ENCODE measurements at places on chromosomes 1 and 21.

DNA sequence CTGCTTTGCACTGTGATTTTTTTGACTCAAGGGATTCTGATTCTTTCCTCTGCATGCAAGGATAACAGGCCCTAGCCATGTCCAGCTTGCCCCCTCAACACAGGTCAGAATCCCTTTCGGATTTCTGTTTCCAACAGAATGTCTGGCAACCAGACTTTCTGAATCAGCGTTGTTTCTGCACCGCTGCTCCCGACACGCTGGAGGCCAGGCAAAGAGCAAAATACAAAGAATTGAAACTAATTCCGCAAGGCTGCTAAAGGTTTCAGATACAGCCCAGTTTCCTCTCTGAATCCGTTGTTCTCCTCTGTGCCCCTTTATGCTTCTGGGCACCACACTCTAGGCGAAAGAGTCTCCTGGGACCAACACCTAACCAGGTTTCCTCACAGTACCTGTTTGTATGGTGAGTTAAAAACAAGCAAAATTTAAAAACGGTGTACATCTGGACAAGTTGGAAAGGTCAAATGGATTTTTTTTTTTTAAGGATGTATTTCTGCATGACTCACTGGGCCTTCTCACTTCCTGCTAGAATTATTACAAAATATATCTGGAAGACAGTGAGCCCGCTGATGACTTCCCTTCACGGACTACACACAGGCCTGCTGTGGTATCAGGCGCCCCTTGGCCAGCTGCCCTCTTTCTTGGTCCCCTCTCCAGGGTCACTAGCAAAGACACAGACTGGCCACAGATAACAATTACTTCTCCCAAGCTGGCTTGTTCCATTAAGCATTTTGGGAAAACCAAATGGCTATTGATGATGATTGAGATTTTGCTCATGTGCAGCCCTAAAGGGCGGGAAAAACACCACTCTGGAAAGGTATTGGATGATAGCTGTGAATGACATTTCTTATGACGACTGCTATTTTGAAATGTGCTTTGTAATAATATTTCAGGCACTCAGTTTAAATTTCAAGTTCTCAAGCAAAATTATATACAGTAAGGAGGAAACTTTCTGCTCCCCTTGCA, 118.3 kb downstream of the TGFB2 start:
- no peak for DNase-seq

GRCh38 chr1:91799863-91800262, 86.1 kb downstream of the TGFBR3 start:
- no peak for DNase-seq

- DNase-seq = no peak
Measured at GRCh38 chr1:118589238-118589846, 398.8 kb downstream of the TBX15 start.

GRCh38 chr1:157487504-157487903, 64.8 kb downstream of the FCRL5 start:
- DNase-seq = no peak

GRCh38 chr1:118949315-118949714, 38.8 kb downstream of the TBX15 start:
- DNase-seq = no peak

DNA sequence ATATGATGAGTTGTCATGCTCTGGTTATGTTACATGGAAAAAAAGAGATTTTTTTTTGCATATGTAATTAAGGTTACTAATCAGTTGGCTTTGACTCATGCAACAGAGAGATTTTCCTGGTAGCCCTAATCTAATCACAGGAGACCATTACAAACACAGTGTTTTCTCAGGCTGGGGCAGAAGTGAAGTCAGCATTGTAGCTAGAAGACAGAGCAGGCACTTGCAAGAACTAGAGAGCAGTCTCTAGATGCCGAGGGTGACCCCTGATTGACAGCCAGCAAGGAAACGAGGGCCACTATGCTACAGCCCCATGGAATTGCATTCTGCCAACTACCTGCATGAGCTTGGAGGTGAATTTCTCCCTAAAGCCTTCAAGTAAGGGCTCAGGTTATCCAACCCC, 151.3 kb downstream of the RUNX1 start:
- no peak for DNase-seq

GRCh38 chr1:26375081-26375480, 2.5 kb upstream of the ZNF683 start:
- no peak for DNase-seq

GRCh38 chr1:30728832-30729638, 5.7 kb upstream of the MATN1 start:
- no peak for DNase-seq

DNA sequence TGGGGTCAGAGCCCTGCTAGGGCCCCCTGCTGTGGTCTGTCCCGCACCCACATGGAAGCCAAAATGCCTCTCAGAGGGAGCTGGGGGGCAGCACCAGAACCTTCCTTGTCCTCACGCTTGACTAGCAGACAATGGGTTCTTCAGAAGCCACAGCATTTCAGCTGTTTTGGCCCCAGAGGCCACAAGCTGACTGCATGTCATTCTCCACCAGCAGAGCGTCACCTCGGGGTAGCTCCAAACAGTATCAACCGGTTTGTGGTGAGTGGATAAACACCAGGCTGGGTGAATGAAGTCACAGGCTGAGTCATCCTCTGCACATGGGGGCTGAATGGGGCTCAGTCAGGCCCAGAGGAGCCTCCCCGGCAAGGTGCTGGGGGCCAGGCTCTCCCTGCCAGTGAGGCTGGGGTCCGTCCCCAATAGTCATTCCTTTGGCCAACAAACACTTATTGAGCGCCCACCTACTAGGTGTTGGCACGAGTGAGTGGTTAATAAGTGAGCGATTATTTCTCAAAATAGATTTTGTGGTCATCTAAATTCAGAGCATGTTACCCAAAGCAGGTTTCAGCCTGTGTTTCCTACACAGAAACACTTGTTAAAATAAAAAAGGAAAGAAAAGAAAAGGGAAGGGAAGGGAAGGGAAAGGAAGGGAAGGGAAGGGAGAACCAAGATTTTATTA, 9.1 kb downstream of the OLIG1 start:
- no peak for DNase-seq

DNA sequence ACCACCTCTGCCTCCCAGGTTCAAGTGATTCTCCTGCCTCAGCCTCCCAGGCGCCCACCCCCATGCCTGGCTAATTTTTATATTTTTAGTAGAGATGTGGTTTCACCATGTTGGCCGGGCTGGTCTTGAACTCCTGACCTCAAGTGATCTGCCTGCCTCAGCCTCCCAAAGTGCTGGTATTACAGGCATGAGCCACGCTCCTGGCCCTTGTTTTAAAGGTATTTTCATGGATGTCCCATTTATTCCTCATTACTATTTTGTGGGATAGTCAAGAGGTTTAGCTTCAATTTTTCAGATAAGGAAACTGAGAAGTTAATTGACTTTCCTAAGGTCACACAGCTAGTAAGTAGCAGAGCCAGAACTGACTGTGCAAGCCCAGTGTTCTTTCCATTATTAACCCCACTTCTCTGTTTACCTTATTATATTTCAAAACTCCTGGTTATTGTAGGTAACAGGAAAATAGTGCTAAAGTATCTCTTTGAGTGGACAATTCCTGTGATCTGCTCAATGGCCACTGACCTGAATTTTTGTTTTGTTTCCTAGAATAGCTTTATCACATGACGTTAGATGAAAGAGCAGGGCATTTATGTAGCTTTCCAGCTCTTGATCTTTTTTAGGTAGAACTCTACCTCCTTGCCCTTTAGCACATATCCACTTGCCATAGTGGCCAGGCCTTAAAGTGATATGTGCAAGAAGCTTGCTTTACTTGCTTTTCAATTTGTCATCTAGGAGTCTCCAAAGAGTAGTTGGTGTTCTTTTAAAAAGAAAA, 13.6 kb downstream of the ZYG11B start:
- no peak for DNase-seq

- DNase-seq = no peak
Measured at GRCh38 chr1:23772854-23773242, 5.4 kb upstream of the PITHD1 start.

GRCh38 chr1:69148731-69149130, 419.0 kb upstream of the LRRC7 start:
- DNase-seq = no peak

DNA sequence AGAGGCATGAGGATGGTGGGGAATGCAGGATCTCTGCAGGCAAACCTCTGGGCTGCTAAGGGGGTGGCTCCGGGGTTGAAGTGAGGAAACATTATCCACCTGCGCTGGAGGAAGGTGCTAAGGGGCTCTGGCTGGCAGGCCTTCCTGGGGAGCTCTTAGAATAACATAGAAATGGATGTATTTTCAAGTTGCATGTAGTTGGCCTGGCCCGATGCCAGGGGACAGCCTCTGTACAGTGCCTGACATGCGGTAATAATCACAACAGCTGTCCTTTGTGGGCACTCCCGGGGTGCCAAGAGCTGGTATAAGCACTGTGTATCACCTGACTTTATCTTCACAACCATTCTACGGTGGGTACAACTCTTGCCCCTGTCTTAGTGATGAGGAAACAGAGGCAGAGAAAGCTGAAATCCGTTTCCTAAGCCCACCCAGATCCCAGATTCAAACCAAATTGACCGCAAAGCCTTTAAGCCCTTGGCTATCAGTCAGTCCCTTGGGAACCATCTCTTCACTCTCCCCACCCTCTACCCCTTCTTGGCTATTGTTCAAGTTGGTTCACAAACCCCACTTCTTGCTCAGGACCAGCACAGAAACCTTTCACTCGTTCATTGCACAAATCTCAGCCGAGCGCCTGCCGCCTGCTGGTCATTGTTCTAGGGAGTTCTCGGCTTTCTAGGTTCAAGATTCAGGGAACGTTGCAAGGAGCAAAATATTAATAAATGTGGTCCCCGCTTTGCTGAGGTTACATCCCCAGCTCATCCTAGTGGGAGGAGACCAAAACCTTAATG, 30.9 kb downstream of the PADI4 start:
- no peak for DNase-seq
